ENCODE measurements at places on chromosomes 16 and 17. TPM values are rescaled to one million over a fixed set of nuclear protein-coding genes. Genes with fewer than 3 reads are reported as not detected.

Gene CTRB1
- total RNA-seq: not detected

Gene CLDN7
- total RNA-seq: 0.50 TPM

Gene G6PC1
- not detected for total RNA-seq

Gene TMEM235
- not detected for total RNA-seq

Gene WDR81
- total RNA-seq: 26.5 TPM

Gene NAE1
- total RNA-seq: 82.9 TPM

Gene BRIP1
- 9.8 TPM for total RNA-seq

Gene RAMP2
- total RNA-seq: not detected

Gene CDH1
- not detected for total RNA-seq

Gene DYNLRB2
- total RNA-seq: 0.49 TPM

Gene MYCBPAP
- total RNA-seq: 2.0 TPM

Gene KRT24
- total RNA-seq: not detected

Gene WNT3
- total RNA-seq: 2.0 TPM

Gene CENPX
- 81.1 TPM for total RNA-seq

Gene ADAD2
- 0.13 TPM for total RNA-seq

Gene RPA1
- total RNA-seq: 58.8 TPM

Gene C16orf86
- 11.4 TPM for total RNA-seq

Gene TNFRSF13B
- total RNA-seq: not detected

Gene ARHGAP27
- total RNA-seq: 13.4 TPM

Gene TLK2
- total RNA-seq: 40.7 TPM

Gene RNF157
- total RNA-seq: 10.0 TPM

Gene PYY
- not detected for total RNA-seq

Gene COL1A1
- total RNA-seq: 0.30 TPM

Gene ARL5C
- total RNA-seq: not detected

Gene TBKBP1
- total RNA-seq: 4.7 TPM

Gene WNT9B
- total RNA-seq: not detected

Gene NLRC5
- total RNA-seq: 10.0 TPM

Gene VTN
- total RNA-seq: not detected

Gene MT1A
- not detected for total RNA-seq

Gene ATP1B2
- 0.08 TPM for total RNA-seq

Gene ADORA2B
- total RNA-seq: 49.8 TPM

Gene CFAP119
- 21.3 TPM for total RNA-seq

Gene MPDU1
- total RNA-seq: 111 TPM

Gene CES1
- not detected for total RNA-seq

Gene SSH2
- total RNA-seq: 6.3 TPM

Gene INTS2
- 13.7 TPM for total RNA-seq

Gene CD7
- not detected for total RNA-seq

Gene CD300E
- total RNA-seq: not detected

Gene NAT9
- total RNA-seq: 47.7 TPM

Gene PRR14
- total RNA-seq: 17.8 TPM

Gene PRSS21
- total RNA-seq: not detected

Gene C17orf78
- total RNA-seq: not detected

Gene C16orf74
- total RNA-seq: 11.1 TPM

Gene MCRIP2
- total RNA-seq: 54.2 TPM

Gene ZNF598
- 76.5 TPM for total RNA-seq

Gene TOX3
- total RNA-seq: 0.32 TPM

All from A375 (cell line).